Endothelial cell (in vitro differentiated cells): ENCODE measurements at places on chromosomes 2 and 18.
A peak's percentile ranks its signal among the peaks of the same experiment; 100 is the strongest.

GRCh38 chr2:38631976-38632375 lies 29.2 kb upstream of the HNRNPLL start:
- DNase-seq: no peak

DNA sequence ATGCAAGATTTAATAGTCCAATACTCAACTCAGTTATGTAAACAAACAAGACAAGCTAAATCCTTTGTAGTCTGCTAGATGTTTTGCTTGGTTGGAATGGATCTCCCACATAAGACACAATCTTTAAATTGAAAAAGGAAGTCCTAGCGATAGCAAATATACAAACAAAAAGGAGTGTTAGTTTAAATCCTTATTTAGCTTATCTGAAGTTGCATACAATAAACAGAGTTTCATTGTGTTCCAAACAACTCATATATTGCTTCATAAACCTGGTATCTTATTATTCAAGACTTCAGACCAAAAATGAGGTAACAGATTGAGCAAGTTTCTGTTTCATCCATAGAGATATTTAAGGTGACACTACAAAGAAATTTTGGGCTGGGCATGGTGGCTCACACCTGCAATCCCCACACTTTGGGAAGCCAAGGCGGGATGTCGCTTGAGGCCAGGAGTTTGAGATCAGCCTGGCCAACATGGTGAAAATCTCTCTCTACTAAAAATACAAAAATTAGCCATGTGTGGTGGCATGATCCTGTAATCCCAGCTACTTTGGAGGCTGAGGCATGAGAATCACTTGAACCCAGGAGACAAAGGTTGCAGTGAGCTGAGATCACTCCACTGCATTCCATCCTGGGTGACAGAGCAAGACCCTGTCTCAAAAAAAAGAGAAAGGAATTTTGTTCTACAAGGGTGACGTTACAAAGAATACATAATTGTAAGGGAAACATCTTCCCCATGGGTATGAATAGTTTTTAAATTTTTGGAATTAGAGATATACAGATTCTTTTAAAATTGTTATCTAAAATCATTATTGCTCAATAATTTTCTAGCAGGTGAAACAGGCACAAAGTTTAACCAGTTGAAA lies 150.5 kb upstream of the L3MBTL4 start:
- no peak for DNase-seq

DNA sequence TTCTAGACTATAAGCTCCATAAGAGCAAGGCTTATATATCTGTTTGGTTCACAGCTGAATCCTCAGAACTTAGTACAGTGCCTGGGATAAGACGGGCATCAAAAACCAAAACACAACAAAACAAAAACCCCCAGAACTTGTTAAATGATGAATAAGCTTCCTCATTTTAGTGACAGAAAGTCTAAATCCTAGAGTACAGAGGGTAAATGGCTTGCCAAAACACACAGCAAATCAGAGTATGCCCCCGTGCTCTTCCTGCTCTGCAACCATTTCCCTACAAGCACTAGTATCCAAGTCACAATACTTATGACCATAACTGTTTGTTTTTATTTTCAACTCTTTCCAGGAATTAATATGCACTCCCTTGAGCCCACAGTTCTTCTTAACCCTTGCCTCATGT lies 10.1 kb downstream of the ZNF521 start:
- DNase-seq: no peak

GRCh38 chr2:136045835-136046570 lies 60.6 kb upstream of the DARS1 start:
- no peak for DNase-seq

DNA sequence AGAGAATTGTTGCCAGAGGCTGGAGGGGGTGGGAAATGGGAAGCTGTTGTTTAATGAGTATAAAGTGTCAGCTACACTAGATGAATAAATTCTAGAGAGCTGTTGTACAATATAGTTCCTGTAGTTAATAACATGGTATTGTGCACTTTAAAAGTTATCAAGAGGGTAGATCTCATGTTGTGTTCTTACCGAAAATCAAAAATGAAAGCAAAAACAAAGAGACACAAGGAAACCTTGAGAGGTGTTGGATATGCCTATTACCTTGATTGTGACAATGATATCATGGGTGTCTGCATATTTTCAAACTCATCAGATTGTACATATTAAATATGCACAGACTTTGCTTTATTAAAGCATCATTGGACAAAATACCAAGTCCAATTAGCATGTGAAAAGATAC lies 43.2 kb downstream of the SCG2 start:
- no peak for DNase-seq

DNA sequence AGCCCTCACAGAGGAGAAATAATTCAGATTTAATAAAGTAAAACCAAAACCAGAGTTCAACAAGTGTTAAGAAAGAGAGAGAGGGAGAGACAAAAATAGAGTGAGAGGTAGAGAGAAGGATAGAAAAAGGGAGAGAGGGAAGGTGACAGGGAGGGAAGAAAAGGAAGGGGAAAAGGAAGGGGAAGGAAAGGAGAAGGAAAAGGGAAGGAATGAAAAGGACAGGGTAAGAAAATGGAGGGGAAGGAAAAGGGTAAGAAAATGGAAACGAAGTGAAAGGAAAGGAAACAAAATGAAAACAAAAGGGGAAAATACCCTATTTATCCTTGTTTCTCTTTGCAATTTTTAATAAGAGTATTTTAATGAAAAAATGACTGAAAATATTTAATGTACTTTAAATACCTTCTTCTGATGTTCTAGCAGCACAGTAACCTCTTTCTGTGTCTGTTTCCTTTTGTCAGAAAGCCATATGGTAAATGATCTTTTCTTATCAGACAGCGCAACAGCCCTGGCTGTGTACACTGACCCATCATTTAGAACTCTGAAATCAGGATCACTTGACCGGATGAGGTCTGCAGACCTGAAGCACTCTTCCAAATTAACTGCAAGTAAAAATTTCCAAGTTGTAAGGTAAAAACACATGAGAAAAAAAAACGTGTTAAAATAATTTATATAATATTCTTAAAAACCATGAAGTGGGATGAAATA lies 11.8 kb downstream of the DSC3 start:
- no peak for DNase-seq

GRCh38 chr2:237625216-237625705 lies 2.1 kb upstream of the LRRFIP1 start:
- DNase-seq: no peak

GRCh38 chr2:37709111-37709510 lies 37.7 kb upstream of the CDC42EP3 start:
- DNase-seq: no peak

DNA sequence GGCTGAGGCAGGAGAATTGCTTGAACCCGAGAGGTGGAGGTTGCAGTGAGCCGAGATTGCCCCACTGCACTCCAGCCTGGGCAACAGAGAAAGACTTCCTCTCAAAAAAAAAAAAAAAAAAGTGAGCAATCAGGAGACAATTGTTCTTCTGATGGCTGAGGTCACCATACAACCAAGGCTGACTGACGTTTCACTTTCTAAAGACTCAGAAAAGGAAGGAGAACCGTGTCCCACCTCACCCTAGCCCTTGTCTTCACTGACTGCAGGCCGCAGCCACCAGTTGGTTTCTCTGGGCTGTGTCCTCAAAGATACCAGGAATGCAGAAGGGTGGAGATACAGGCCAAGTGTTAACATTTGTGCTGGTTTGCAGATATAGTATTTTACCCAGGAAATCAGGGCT lies 7.7 kb upstream of the SLC35F6 start:
- DNase-seq: no peak

- DNase-seq: peak; percentile 50
These were observed 11.4 kb downstream of the HK2 start for GRCh38 chr2:74845217-74845751.

GRCh38 chr18:47815486-47816270 lies 114.8 kb downstream of the SMAD2 start:
- no peak for DNase-seq

DNA sequence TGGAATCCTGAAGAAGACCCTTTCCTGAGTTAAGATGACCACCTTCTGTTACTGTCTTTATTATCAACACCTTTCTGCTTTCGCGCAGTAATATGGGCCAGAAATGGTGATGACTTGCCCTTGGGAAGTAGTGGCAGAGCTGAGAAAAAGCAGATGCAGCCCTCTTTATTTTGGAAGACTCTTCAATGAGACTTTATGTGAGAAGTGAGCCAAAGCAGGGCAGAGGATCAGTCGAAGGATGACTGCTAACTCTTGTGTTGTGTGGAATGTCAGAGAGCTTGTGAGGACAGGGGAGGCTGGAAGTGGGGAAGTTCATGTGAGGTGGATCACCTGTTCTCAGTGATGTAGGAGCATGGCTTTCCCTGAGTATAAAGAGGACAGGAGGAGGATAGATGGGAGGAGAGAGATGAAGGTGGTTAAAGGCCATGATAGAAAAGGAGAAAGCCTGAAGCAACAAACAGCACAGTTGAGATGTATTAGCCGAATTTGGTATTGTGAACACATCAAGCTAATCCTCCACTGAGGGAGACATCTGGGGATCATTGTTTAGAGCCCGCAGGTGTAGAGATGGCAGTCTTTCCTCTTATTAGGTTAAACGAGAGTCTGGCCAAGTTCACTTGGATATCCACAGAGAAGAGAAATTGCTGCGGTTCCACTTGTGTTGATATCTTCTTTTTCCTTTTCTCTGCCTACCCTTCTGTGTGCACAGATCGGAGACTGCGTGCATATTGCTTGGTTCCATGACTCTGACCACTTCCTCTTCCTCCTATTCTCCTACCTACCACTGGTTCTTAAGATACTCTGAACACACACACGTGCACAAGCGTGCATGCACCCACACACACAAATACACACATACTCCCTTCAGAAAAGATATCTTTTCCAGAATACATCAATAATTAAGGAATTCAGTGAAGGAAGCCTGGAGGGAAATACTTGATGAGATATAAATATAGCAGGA lies 67.4 kb downstream of the SLC9A2 start:
- no peak for DNase-seq

DNA sequence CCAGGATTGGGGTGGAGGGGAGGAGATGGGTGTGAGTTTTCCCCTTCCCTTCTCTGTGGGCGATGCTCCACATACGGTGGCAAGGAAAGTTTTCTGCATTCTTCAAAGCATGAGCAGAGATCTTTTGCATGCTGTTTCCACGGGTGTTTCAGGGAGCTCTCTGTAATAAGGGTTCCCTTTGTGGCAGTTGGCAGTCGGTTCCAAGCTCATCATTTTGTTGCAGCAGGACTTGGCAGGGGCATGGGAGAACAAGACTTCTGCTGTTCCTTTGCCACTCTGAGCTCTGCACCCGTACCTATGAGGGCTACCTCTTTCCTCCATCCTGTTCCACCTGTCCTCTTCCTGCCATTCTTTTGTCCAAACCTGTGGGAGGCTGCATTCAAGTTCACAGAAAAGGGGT lies 71.3 kb upstream of the SPRED2 start:
- DNase-seq: no peak
